ENCODE measurements at places on chromosomes 11 and 22.

DNA sequence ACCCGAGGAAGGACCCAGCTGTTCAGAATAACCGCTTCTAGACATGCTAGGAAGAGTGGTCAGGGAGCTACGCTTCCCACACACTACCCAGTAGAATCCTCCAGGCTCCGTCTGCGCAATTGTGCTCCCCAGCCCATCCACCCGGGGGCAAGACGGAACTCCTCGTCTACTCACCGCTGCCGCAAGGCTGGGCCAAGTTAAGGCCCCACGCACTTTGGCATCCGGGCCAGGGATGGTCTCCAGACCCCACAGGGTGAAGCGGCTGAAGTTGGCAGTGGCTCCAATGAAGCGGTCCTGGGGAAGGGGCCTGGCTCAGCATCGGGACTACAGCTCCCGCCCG lies 757 bp downstream of the RNASEH2C start:
- DNase-seq, result no peak

- DNase-seq, result peak; percentile 52
These were observed 138.5 kb upstream of the NCAM1 start for GRCh38 chr11:112822478-112823274.

DNA sequence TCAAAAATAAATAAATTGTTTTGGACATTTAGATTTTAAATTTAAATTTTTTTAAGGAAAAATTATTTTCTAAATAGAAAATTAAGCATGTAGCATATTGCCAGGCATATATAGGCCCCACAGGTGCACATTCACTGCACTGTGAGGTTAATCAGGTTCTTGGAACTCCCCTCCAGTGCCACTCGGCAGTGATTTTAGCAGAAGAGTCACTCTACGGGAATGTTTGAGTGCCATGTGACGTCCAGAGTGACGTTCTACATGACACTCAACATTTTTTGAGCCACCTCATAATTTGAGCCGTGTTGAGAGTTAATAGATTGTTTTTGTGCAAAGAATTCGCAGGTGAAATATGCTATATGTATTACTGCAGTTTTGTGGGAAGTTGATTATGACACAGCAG lies 77.4 kb downstream of the SWAP70 start:
- DNase-seq, result no peak

- DNase-seq, result no peak
These were observed 20.4 kb upstream of the EMSY start for GRCh38 chr11:76424379-76424778.

DNA sequence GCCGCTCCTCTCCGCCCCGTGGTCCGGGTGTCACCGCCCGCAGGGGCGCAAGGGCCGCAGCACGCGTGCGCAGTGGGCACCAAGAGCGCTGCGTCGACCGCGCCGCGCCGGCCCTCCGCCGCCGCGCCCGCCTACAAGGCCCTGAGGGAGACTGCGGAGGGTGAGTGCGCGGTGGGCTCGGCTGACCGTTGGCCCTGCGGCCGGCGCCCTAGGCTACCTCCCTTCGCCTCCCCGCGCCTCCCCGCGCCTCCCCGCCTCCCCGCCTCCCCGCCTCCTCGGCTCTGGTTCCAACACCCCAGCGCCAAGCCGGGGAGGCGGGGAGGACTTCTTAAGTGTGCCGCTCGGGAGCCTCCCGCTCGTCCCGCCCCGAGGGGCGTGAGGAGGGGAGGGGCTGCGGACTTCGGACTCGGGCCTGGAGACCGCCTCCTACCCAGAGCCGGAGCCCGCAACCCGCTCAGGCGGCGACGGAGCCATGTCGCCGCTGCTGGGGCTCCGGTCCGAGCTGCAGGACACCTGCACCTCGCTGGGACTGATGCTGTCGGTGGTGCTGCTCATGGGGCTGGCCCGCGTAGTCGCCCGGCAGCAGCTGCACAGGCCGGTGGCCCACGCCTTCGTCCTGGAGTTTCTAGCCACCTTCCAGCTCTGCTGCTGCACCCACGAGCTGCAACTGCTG lies at the start of gene AQP11:
AQP11 (plus strand) TSS at position 433 of the 673 bp plus-strand sequence; CDS start at position 473, 40 bp downstream.
- DNase-seq, result peak; percentile 70

DNA sequence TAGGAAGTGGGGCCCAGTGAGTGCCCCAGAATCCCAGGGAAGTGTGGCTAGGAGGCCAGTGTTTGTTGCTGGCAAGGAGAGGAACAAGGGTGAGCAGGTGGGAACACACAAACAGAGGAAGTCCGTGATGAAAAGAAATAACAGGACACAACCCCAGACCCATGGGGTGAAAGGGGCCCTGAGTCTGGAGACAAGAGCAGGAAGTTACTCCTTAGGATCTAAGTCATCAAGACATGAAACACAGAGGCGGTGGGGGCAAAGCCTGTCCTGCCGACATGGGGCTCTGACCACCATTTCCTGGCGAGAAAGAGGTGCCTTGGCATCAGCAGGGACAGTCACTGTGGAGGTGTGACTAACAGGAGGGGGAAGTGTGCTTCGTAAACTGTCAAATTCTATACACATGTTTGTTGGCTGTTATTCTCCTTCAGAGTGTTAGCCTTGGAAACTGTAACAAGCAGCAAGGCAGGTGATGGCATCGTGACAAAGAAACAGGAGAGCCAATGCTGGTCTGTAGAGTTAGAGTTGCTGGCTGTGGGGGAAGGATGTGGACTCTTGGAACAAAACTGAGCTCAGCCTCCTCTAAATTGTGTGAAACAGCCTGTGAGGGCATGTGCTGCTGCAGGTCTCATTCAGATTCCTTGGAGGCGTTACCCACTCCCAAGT lies 21.7 kb downstream of the CHST1 start:
- DNase-seq, result no peak

- no peak for DNase-seq
These were observed 108.5 kb upstream of the ALX4 start for GRCh38 chr11:44418456-44418830.

DNA sequence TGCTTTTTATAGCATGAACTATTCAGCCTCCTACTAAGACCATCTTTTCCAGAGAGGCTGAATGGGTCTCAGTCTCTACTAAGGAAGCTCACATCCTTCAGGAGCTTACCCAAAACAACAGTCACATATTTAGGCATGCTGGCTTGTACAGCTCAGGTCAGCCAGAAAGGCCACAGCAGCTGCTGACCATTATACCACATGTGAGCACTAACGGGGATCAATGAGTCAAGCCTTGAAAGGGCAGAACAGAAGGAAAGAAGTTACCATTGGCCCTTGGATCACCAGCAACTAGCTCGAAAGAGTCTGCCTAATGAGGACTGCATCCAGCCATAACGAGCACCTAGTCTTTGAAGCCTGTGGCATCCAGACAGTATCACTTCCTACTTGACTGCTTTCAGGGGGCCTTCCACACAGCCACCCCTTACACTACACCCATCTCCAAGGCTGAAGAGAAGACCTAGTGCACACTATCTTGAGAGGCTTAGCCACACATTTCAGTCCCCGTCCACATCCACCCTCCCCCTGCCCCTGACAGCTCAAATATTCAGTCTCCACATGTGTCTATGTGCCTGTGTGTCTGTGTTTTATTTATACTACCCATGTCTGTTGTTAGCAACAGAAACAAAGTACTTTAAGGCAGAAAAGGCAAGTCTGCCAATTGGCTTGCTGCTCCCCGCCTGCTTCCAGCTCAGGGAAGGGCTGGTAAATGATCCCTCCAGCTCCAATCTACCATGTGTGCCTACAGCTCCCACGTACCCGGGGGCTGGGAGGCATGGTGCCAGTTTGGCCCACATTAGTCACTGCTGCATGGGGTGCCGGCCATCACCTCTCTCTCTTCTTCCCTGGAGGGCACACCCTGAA lies 95.5 kb downstream of the RPL27A start:
- no peak for DNase-seq

- no peak for DNase-seq
These were observed 40.4 kb downstream of the ARFGAP2 start for GRCh38 chr11:47136327-47136726.

GRCh38 chr11:26193694-26194365 lies 138.1 kb upstream of the ANO3 start:
- DNase-seq, result peak; percentile 70
